ENCODE measurements at places on chromosomes 1 and 21.

DNA sequence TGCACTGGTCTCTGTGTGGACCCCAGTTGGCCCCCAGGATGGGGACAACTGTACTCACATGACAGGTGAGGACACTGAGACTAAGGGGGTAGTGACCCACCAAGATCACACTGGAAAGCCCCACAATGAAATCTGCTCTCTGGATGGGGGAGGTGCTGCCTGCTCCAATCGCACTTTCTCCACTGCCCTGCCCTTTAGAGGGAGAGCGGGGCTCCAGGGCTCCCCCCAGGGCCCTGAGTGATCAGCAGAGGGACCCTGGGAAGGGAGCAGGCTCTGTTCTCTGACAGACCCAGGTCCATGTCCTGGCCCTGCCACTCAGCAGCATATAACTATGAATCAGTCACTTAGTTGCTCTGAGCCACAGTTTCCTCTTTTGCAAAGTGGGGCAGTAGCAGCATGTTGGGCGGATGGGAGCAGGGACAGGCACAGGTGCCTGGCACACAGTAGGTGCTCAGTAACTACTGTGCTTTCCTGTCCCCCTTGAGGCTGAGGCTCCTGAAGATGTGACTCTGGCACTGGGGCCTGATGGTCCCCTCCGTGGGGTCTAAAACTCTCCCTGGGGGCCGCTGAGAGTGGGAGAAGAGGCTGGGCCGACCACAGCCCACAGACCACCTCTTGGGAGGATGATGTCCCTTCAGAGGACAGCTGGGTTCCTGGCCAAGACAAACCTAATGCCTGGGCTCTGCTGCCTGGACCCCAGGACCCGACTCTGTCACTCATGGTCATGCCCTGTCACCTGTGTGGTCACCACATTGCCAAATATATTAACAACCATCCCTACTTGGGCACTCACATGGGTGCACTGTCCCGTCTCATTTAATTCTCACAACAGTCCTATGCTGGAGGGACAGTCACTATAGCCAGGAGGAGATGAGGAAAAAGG, 222.7 kb downstream of the PTPRU start:
- DNase-seq, result no peak

DNA sequence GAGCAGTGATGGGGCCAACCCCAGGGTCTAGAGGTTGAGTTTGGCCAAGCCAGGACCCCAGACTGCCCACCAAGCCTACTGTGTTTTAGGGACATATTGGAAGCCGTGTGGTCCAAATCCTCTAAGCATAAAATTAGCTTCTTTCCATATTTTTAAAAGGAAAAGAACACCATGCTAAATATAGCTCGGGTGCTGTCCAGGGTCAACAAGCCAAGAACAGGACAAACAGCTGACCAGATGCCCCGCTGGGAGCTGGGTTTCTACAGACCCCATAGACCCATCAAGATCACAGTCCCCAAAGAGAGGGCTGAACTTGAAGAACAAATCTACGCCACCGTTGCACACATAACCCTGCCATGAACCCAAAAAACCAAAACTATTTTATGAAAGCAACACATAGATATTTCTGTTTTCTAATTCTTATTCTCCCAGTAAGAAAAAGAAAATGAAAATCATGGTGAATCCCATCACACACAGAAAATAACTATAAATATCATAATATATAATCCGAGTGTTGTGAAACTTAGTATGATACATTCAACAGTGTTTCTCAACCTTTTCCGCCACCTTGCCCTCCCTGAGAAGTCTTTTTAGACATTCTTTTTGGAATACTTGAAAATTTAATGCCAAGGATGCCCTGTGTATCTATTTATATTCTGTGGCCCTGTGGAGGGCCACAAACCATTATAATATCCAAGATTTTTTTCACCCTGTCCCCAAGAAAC, 36.2 kb upstream of the FHAD1 start:
- DNase-seq, result no peak

DNA sequence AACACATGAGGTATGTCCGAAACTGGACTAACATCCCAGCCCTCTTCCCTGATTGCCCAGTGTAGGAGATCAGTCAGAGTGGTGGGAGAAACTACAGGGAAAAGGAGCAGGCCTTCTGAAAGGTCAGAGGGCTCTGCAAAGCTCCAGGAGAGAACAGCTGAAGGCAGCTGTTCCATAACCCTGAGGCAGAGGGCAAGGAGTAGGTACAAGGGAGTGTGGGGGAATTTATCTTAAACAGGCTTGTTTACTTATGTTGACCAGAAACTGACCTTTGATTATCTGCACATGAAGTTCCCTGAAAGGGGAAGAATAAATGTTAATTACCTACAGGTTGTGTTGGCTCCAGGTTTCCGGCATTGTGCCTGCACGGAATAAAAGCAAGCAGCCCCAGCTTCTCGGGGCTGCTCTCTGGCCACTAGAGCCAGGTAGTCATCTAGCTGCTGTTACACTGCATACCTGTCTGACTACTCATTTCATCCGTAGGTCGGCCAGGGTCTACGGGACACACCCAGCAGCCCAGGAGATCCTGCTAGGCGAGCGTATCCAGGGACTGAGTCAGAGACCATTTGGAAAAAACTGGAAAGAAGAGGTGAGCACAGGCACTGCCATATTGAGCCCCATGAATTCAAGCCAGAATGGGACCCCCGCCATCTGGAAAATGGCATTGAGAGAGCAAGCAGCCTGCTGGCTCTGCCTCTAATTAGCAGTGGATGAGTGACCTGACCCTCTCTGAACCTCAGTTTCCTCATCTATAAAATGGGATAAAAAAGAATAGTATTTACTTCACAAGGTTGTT, 14.9 kb upstream of the PAQR7 start:
- DNase-seq, result no peak

- DNase-seq, result no peak
Measured at GRCh38 chr1:58251430-58252073, 295.0 kb downstream of the OMA1 start.

DNA sequence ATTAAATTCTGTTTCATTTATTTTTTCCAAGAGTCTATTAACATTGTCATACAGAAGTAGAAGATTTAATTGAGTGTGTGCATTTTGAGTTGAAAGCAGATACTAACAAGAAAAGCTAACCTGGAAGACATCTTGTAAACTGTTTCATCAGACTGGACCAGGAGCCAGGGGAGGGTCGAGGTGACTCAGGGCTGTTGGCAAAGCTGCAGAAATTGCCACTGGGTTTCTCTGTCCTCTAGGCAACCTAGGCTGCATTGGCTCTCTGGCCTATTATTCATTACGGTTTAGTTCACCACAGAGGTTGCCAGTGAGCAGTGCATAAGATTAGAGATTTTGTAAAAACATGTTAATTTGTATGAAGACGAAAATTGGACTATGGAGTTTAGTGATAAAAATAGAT, 27.5 kb downstream of the ERG start:
- no peak for DNase-seq

DNA sequence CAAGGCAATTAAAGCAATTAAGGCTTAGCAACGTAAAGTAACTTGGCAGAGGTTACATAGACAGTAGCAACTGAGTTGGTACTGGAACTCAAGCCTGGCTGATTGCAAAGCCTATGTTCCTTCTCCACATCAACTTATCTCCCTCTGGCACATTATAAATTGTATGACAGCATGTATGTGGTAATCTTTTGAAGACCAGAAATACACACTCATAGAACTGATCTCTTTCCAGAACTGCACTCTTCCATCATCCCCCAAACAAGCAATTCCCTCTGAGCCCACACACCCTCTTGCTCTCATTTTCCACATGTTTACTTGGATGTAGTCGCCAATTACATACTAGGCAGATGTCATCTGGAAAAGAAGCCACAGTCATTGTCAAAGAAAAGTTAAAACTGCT, 502.2 kb downstream of the PLPP3 start:
- no peak for DNase-seq

DNA sequence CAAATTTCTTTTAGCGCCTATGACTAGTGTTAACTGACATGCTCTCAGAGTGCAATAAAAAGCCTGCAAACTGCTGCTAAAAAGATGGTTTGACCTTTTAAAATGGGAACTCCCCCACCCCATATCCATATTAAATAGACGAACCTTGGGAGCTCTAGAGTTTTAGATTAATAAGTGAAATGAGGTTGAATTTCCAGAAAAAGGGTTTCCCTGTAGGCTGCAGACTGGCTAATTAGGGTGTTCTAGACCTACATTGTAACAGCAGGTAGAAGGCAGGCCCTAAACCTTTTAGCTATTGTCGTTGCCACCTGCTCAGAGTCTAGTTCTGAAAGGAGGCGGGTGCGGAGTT, 2.2 kb downstream of the FAM78B start:
- DNase-seq, result no peak

GRCh38 chr1:60809204-60809980, 273.0 kb upstream of the NFIA start:
- no peak for DNase-seq

GRCh38 chr1:169886931-169887330, 6.8 kb downstream of the SCYL3 start:
- DNase-seq, result no peak

Data from caudate nucleus (tissue), 63 donors.